ENCODE measurements at places on chromosomes 7 and 10.
A peak's percentile ranks its signal among the peaks of the same experiment; 100 is the strongest.

DNA sequence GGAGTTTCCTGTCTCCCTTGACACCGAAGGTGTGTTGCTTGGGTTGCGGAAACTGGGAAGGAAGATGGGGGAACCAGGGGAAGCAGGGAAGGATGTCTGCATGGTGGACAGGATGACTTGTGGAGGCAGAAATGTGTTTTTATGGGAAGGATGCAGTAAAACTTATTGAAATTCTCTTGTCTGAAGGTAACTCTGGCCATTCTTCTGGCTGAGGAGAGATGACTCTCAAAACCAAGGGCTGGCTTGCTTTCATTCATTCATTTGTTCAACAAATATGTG lies 1.5 kb downstream of the UBTD1 start:
- no peak for DNase-seq

- no peak for DNase-seq
Measured at GRCh38 chr10:44183667-44184632, 200.9 kb downstream of the CXCL12 start.

DNA sequence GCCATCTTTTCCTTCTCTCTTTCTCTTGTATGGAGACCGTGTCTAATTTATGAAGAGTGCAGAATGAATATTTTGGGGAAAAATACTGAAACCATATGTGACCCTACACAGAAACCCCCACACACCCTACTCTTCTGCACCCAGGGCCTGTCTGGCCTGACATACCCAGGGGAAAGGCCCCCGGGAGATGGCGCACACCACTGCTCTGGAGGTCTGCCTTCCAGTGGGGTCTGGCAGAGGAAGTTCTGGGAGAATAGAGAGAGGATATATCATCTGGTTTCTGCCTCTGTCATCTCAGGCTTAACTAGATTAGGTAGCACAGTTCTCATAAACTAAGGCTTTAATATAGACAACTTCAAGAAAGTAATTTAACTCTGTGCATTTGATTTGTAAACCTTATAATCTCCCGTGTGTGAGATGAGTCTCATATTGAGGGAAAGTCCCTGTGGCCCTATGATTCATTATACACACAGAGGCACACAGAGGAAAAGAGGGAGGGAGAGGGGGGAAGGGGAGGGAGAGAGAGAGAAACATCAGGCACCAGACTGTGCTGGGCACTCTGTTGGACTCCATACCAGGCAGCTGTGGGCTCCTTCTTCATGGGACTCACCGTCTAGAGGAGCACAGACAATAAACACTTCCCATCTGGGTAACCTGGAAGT lies 123.3 kb downstream of the AOAH start:
- DNase-seq: no peak

DNA sequence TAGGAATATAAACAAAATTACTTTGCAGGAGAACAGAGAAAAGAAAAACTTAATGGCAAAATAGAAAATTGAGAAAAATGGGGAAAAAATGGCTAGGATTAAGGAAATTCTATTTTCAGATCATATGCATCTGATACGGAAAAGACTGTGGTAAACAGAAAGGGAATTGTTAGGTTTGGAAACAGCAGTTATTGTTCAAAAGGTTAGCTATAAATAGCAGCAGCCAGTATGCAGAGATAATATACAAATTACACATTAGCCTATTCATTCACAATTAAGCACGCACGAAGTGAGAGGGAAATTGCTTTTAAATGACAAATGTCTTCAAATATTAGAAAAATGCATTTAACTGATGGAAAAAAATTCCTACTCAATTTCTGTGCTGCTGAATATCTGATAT lies 224.1 kb upstream of the FAM3C start:
- no peak for DNase-seq

GRCh38 chr7:18125476-18125875 lies 97.8 kb upstream of the PRPS1L1 start:
- no peak for DNase-seq

GRCh38 chr10:29763396-29763795 lies 128.6 kb upstream of the SVIL start:
- no peak for DNase-seq

- DNase-seq: no peak
Measured at GRCh38 chr7:122261016-122261415, 43.5 kb downstream of the FEZF1 start.

- DNase-seq: peak; percentile 49
Measured at GRCh38 chr10:43138021-43138756, at the start of gene CSGALNACT2. CSGALNACT2 (plus strand) TSS chr10:43138445; CDS start chr10:43155150, 16,705 bp downstream.

All from NCI-H2029 (cell line).